ENCODE measurements at places on chromosomes 3 and 15.

GRCh38 chr15:70147178-70147760 lies 49.6 kb upstream of the TLE3 start:
- DNase-seq, result no peak

DNA sequence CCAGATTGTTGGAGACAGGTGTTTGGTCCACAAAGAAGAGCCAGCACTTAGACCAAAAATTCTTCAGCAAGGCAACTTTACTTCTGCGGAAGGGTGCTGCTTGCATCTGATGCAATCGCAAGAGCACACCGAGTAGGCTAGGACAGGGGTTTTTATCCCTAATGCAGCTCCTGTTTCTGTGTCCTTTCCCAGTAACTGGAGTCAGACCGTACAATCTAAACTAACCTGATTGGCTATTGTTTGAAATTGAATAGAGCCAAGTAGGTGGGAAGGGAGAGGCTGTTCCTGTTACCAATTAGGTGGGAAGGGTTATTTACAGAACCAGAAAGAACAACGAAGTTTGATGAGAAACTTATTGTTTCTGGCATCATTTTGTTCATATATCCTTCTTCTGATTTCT lies 77.6 kb downstream of the CHCHD4 start:
- DNase-seq, result no peak

- DNase-seq, result no peak
These were observed 309.2 kb downstream of the NSUN3 start for GRCh38 chr3:94372026-94372425.

GRCh38 chr15:31497838-31498237 lies 171.2 kb downstream of the KLF13 start:
- no peak for DNase-seq

- no peak for DNase-seq
These were observed 268.7 kb downstream of the EDEM1 start for GRCh38 chr3:5456199-5456598.

DNA sequence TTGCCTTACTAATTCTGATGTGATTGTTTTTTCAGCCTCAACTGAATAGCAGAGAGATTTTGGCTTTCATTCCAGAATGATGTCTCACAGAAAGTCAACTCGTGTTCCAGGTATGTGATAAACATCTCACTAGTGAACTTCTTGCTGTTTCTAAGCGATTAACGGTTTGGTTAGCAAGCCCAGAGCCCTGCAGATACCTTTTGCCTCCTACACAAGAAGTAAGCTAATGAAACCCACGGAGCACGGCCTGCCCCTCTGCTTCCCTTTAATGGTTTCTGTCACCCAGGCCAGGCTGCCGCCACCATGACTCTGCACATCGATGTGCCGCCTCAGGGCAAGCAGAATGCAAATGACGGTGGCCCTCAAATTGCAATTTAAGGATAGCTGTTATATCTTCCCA lies 155.9 kb upstream of the ICE2 start:
- no peak for DNase-seq

- DNase-seq, result peak; percentile 34
These were observed 1.5 kb downstream of the CYP1A1 start for GRCh38 chr15:74723754-74724334.

- DNase-seq, result no peak
These were observed 31.9 kb downstream of the RASGRP1 start for GRCh38 chr15:38532728-38533127.

- no peak for DNase-seq
These were observed 636 bp upstream of the LRRC58 start for GRCh38 chr3:120349855-120350125.

DNA sequence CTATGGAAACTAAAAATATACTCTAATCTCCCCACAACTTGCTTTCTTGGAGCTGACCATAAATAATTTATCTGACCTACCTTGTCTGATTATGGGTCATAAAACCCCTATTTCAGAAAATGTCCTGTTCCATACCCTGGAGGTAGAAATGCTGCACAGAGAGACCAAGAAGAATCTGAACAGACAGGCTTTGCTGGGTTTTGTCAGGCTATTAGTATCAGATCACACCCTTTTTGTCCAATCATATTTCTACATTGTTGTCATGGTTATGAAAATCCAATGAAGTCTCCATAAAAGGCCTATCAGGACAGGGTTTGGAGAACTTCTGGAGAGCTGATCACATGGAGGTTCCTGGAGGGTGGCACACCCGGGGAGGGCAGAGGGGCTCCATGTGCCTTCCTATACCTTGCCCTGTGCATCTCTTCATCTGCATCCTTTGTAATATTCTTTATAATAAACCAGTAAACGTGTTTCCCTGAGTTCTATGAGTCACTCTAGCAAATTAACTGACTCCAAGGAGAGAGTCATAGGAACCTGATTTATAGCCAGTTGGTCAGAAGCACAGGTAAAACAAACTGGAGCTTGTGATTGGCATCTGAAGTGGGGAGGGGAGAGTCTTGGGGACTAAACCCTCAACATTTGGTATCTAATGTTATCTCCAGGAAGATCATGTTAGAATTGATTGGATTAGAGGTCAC lies 58.1 kb downstream of the NGLY1 start:
- DNase-seq, result no peak

- DNase-seq, result no peak
These were observed 87.7 kb downstream of the XXYLT1 start for GRCh38 chr3:195183071-195183776.

DNA sequence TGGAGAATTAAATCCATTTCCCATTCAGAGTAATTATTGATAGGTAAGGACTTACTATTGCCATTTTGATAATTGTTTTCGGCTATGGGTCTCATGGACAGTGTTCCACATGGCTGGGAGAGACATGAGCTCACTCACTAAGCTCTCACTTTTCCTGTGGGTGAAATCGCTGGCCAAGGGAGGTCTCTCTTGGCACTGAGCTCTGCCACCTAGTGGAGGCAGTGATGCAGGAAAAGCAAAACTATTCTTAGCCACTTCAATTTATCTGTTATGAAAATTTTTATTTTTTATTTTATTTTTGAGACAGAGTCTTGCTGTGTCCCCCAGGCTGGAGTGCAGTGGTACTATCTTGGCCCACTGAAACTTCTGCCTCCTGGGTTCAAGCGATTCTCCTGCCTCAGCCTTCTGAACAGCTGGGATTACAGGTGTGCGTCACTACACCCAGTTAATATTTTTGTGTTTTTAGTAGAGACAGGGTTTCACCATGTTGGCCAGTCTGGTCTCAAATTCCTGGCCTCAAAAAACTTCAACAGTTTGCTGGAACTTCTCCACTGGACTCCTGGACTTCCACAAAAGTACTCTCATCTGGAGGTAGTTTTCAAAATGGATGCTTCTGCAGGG lies 4.7 kb upstream of the RNF13 start:
- DNase-seq, result peak; percentile 61

GRCh38 chr3:169861871-169862270 lies 7.9 kb downstream of the LRRC31 start:
- DNase-seq, result no peak

GRCh38 chr15:83665480-83665879 lies 11.6 kb downstream of the ADAMTSL3 start:
- no peak for DNase-seq

- DNase-seq, result no peak
These were observed 29.7 kb downstream of the CRYGS start for GRCh38 chr3:186514296-186515002.

- DNase-seq, result no peak
These were observed 59.1 kb downstream of the THRB start for GRCh38 chr3:24435584-24435983.

DNA sequence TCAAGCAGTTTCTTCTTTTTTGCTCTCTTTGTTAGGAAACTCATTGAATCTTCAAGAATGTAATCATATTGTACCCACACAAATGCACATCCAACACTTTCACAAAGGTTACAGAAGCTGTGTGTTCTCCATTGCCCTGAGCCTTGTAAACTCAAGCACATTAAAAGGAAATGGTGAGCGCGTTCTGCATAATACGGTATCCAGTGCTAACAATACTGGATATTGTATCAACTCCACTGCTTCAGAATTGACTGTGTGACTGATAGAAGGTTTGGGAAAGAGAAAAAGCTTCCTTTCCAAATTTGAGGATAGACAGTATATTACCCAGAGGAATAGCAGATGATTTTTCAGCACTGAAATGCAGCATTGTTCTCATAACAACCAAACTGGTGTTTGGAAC lies 268.9 kb upstream of the RBMS3 start:
- DNase-seq, result no peak

DNA sequence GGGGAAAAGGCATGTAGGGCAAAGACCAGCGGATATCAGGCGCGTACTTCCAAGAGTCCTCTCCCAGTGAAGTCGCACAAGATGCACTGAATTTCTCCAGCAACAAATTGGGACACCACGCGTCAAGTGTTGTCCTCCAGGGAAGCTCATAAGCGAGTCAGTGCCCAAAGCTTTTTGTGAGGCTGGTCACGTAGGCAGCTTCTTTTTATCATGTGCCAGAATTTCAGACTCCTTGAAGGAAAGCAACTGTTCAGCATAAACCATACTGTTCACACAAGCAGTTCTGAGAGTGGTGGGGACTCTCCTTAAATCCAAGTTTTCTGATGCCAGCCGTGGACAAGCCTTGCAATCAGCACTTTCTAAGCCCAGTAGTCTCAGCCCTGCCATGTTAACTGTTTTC lies 10.1 kb upstream of the FSTL1 start:
- DNase-seq, result no peak

GRCh38 chr3:158909870-158910269 lies 108.0 kb downstream of the MFSD1 start:
- DNase-seq, result no peak

DNA sequence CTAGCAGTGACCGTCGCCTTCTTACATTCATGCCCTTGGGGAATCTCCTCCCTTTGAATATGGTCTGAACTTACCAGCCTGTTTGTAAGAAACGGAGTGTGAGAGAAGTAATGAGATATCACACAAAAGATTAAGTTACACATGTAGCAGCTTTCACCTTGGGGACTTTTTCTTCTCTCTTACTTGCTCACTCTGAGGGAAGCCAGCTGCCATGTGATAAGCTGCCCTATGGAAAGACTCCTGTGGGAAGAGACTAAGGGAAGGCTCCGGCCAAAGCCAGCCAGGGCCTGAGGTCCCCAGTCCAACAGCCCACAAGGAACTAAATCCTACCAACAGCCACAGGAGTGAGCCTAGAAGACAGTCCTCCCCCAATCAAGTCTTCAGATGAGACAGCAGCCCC lies 190.4 kb upstream of the TSC22D2 start:
- no peak for DNase-seq

DNA sequence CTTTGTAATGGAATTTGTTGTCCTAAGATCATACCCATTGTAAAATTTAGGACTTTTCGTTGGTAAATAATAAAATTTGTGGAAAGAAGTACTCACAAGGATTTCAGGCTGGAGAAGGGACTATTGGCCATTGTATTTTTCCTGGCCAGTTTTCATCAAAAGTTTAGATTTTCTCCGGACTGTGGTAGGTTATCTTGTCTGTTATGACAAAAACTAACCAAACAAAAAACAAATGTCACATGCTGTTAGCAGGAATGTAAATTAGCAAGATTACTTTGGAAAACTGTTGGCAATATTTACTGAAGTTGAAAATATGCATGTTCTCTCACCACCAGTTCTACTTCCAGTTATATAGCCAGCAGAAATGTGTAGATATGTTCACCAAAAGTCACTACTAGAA lies 27.8 kb downstream of the PDE8A start:
- no peak for DNase-seq

DNA sequence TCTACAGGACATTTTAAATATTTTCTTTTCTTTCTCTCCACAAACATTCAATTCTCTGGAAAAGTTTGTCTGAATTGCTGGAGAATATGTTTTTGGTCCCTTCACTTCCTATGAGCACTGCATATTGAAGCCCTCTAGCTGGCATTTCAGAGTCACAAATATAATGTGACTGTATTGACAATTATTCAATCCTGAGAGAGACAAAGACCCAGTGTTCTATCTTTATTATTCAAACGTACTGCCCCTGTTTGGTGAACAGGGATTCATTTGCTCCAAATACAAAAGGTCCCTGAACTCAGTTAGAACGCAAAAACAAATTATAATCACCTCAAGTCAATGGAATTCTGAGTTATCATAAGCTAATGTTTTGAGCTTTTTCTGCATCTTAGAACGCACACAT lies 173.1 kb upstream of the CDIN1 start:
- no peak for DNase-seq

GRCh38 chr15:91023720-91024119 lies 1.3 kb upstream of the VPS33B start:
- no peak for DNase-seq

GRCh38 chr15:62403164-62403809 lies 238.2 kb upstream of the C2CD4B start:
- DNase-seq, result no peak

DNA sequence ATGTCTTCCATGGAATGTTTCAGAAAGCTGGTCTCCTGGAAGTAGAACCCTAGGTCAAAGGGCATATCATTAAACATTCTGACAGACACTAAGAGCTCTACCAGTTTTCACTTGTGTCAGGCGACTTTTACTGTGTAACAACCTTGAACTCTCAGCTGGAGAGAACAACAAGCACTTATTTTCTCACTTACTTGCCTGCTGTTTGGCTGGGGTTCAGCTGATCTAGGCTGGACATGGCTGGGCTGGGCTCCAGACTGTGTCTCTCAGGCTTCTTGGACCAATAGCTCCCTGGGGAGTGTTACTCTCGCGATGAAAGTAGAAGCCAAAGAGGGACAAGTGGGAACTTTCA lies 527.3 kb downstream of the SHQ1 start:
- no peak for DNase-seq

DNA sequence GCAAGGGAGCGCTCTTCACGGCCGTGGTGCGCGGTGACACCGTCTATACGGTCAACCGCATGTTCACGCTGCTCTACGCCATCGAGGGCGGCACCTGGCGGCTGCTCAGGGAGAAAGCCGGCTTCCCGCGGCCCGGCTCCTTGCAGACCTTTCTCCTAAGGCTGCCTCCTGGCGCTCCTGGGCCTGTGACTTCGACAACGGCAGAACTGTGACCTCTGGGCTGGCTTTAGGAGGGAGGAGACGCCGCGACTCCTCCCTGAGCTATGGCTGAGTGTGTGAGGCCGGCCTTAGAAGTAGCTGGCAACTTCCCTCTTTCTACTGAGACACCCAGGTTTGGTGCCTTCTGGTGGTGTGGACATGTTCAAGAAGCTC lies 1.4 kb downstream of the KBTBD13 start:
- DNase-seq, result no peak

DNA sequence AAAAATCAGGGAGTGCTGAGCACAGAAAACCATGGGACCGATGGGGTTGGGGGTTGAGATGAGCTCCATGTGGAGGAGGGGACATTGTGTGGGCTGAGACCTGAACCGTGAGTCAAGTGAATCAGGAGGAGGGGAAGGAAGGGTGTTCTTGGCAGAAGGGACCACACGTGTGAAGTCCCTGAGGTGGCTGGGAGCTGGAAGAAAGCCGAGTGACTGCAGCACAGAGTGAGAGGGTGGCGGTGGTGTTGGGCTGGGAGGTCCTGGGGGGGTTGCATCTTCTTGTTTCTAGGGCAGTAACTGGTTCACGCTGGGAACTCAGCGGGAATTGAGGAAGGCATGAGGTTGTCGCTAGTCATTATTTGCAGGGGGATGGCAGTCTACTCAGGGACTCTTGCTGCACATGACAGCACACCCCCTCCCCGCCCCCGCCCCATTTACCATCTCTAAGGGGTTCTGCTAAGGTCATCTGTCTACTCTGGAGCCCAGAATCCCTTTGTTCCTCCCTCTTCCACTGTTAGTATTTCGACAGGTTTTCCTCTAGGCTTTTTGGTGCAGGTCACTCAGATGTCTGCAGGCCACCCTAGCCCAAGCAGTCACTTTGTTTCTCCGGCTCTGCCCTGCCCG lies 254.3 kb downstream of the TLE3 start:
- no peak for DNase-seq

Data from NCI-H2081 treated with DMSO at 0.1 percent for 48 hours (cell line).